Activated naive CD4-positive, alpha-beta T cell (primary cell): ENCODE measurements at places on chromosomes 11 and 22.

DNA sequence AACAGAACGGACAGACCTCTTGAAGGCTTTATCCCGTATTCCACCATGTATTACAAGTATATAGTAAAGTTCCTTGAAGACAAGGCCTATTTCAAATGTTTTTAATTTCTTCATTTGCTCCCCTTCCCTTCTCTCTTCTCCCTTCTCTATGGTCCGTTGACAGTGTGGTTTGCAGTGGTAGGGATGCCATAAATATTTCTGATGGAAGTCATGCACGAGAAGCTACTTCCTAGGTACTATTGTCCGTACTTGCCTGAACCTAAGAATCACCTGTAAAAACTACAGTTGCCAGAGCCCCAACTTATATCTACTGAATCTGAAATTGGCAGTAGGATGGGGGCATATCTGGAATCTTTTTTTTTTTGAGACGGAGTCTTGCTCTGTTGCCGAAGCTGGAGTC lies 2.8 kb downstream of the PISD start:
- no peak for DNase-seq

- no peak for DNase-seq
Measured at GRCh38 chr11:111019451-111019850, 226.1 kb upstream of the POU2AF2 start.

DNA sequence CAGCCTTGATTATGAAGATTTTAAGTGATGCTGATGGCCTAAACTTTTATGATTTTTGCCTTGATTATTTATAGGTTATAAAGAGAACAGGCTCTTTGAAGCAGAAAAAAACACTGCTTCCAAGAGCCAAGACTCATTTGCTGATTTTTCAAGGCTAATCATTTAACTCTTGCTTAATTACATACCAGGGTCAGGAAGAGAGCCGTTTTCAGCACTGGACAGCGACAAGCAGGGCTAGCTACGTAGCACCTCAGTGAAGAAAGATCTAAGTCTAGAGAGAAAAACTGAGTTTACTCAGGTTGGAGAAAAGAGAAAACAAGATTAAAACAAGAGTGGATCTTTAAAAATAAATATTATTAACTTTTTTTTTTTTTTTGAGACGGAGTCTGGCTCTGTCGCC lies 615.4 kb upstream of the B3GAT1 start:
- DNase-seq = no peak

GRCh38 chr22:22215659-22216449 lies 28.7 kb upstream of the VPREB1 start:
- DNase-seq = no peak

GRCh38 chr11:112689851-112690250 lies 271.4 kb upstream of the NCAM1 start:
- DNase-seq = no peak

GRCh38 chr22:46042786-46043185 lies 65.8 kb upstream of the WNT7B start:
- no peak for DNase-seq
